NCI-H1436 (cell line): ENCODE measurements at places on chromosomes 7 and 10.

DNA sequence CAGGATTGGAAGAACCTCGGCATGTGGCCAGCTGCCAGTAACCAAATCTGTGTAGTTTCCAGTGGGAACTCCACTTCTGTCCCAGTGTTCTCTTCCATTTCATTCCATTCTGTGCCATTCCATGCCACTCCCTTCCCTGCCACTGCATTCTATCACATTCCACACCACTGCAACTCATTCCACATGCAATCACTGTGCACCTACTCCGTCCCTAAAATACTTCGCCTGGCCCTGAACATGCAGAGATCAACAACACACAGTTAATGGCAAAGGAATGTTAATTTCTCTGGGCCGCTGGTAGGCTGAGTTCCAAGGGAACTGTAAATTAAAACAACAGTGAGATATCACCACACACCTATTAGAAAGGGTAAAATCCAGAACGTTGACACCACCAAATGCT is 64.8 kb downstream of the AKR1B1 start:
- DNase-seq = no peak

DNA sequence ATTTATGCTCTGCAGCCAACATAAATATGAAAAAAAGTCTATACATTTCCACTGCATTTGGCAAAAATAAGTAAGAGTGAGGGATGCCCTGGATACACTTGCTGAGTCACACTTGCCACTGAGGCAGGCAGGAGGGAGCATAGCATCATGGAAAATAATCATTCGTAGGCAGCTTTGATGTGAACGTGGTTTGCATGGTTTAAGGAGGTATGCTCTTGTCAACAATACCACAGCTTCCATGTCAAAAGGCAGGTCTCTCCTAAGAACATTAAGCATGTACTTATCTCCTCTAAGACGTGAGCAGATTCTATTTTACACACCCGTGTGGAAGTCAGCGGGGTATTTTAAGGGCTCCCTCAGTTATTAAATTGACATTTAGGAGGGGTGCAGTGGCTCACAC is 89.2 kb upstream of the WDR11 start:
- DNase-seq = no peak

DNA sequence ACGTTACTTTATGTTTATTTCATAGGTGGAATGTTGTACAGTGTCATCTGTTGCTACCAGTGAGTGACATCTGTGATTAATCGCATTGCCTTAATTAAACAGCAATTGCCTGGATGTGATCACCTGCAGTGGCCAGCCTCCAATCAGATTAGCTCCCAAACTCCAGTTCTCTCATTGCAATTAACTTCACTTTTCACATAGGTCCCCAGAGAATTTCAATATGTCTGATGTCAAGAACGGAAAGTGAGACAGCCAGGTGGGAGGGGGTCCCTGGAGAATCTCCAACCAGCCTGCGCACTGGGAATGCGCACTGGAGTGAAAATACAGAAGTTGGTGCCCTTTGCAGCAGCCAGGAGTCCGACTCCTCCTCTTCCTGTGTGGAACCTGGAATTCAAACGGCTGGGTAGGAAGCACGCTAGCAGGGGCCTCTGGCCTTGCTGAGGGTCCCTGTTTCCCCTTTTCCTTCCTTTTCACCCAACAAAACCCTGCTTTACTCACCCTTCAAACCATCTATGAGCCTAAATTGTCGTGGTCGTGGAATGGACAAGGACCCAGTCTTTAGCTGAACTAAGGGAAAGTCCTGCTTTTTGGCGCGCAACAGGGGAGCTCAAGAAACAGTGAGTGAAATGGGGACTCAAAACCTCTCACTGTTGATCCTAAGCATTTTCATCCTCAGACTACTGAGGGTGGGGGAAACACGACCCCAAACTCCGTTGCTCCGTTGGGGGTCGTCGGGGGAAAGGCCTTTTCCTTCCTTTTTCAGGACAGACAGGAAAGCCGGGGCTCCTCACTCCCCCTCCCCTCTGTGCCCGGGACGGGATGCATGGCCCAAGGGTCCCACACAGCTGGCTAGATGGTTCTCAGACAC is 1355.5 kb upstream of the LRRTM3 start:
- DNase-seq = peak; percentile 88

- no peak for DNase-seq
Observed at GRCh38 chr7:112494656-112495055, 13.9 kb downstream of the LSMEM1 start.

- no peak for DNase-seq
Observed at GRCh38 chr7:132383962-132384361, 192.3 kb downstream of the PLXNA4 start.

- DNase-seq = no peak
Observed at GRCh38 chr7:142412551-142413193, 154.8 kb upstream of the PRSS58 start.

- no peak for DNase-seq
Observed at GRCh38 chr10:4059471-4060138, 274.6 kb upstream of the KLF6 start.

- no peak for DNase-seq
Observed at GRCh38 chr7:93945756-93946535, 24.4 kb downstream of the GNG11 start.

- no peak for DNase-seq
Observed at GRCh38 chr7:147245274-147245673, 1128.7 kb downstream of the CNTNAP2 start.

DNA sequence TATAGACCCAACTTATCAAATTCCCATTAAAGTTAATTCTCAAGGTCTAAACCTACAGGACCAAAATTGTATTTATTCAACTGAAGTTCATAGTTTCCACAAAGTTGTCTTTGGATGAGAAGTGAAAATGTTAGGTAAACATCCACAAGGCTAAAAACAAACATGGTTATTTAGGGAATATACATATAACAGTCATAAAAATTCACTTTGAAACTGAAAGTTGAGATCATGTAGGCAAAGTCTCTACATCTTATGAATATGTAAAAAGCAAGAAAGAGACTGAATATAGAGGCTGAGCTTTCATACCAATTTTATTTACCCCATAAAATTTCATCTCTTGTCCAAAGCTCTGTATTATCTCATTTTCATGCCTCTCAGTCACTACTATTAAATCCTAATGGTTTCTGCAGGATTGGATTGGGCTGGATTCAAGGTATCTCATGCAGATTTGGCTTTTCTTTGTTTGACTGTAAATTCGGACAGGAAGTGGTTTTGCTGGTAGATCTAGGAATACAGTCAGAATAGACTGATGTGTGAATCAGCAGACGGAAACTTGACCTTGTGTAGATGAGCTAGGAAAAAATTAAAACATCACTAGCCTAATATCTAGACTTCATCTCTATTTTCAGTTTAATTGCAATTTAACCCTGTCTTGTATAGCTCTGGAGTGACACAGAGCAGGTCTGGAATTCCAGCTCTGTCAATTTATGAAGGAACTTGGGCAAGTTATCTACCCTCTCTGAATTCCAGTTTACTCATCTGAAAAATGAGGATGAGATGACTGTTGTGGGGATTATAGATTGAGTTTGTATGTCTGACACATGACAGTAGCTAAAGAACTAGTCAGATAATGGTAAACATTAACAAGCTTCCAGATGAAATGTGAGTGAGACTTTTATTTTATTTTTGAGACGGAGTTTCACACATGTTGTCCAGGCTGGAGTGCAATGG is 27.3 kb upstream of the SKAP2 start:
- no peak for DNase-seq

DNA sequence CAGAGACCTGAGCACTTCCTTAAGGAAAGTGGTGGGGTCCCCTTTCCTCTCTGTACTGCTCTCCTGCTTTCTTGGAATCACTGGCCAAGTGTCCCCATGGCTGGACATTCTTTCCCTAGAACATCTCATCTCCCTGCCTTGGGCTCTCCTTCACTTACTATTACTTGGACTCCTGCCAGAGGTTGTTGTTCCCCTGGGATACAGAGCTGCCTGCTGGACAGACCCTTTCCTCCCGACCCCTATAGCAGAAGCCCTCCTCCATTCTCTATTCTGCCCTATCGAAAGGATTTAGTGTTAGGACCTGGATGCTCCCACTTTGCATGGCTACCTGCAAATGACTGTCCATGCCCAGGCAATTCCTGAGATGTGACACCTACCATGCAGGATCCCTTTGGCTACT is 164.3 kb upstream of the PODXL start:
- DNase-seq = no peak

- no peak for DNase-seq
Observed at GRCh38 chr7:105985672-105986215, 22.7 kb downstream of the CDHR3 start.

- DNase-seq = no peak
Observed at GRCh38 chr7:29142021-29142727, 4.2 kb downstream of the CPVL start.

- DNase-seq = no peak
Observed at GRCh38 chr10:114615600-114616007, 42.5 kb downstream of the ABLIM1 start.

GRCh38 chr10:22321156-22321923 is 441 bp downstream of the BMI1 start:
- DNase-seq = peak; percentile 63

DNA sequence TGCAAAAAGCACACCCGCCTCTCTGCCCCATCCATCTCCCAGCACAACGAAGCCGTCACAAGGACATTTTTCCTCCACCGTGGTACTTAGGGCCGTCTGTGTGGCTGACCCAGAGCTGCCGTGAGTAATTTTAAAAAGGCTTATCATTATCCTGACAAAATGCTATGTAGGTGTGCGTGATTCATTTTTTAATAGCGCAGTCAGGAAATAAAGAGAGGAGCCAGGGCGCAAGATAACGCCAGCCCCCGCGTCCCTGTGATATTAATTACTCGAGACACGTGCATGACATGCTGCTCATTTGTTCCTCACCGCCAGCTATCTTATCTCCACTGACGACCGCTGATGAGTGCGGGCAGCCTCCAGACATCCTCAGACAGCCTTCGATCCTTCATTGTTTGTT is 332.7 kb upstream of the PFKP start:
- DNase-seq = no peak

- no peak for DNase-seq
Observed at GRCh38 chr10:27410153-27410552, 94.0 kb upstream of the RAB18 start.

GRCh38 chr10:72375585-72375984 is 20.9 kb upstream of the DNAJB12 start:
- DNase-seq = no peak

DNA sequence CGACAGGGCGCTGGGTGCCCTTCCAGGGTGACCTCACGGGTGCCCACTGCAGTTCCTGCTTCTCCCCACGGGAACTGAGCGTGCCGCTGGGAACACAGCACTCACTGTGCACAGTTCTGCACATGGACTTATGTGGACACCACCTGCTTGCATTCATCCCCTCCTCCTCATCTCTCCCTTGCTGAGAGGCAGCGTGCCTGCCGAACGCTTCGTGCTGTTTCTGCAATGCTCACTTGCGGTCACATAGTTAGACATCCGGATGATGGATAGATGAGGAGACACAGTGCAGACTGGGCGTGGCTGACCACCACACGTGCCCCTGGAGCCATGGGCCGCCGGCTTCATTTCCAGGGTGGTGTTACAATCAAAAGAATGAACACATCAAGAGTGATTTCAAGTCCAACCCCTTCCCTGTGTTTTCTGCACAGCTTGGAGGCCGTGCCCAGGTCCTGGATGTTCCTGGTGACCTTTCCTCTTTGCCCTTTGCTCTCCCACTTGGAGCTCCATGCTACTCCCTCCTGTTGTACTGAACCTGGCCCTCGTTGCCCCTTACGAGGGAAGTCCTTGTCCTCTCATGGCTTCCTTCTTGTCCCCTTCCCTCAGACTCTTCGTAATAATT is 119.4 kb downstream of the VIPR2 start:
- no peak for DNase-seq

- no peak for DNase-seq
Observed at GRCh38 chr10:117666166-117666565, 123.6 kb downstream of the EMX2 start.

DNA sequence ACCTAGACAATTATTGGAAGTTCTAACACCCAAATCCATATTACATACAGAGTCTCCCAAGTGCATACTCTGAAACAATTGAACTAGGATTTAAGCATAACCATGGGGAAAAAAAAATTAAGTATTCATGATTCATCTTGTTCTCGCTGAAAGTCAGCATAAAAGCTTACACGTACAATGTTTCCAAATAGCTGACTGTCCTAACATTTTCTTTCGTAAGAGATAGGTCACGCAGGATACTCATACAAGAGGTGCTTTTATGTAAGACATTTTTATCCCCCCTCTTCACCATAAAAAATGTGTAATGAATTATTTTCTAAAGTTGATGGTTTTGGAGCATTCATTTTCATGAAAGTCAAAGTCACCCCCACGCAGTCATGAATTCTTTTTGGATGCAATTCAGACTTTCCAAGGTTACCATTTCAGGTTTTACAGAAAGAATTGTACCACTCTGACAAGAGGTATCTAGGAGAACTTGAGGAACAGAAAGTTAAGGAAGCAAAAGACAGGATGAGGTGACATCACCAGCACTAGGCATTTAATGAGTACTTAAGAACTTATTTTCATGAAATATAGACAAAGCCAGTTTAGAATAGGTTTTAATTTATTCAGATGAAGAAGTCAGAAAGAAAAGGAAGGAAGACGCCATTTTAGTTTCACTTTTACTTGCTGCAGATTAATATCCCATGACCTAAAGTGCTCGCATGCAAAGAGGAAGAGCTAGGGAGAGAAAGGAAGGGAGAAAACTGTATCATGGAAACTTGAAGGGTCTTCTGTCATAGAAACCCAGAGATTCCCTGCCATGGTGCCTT is 55.8 kb downstream of the TMEM26 start:
- no peak for DNase-seq

GRCh38 chr7:1400371-1400770 is 58.9 kb downstream of the MICALL2 start:
- no peak for DNase-seq

DNA sequence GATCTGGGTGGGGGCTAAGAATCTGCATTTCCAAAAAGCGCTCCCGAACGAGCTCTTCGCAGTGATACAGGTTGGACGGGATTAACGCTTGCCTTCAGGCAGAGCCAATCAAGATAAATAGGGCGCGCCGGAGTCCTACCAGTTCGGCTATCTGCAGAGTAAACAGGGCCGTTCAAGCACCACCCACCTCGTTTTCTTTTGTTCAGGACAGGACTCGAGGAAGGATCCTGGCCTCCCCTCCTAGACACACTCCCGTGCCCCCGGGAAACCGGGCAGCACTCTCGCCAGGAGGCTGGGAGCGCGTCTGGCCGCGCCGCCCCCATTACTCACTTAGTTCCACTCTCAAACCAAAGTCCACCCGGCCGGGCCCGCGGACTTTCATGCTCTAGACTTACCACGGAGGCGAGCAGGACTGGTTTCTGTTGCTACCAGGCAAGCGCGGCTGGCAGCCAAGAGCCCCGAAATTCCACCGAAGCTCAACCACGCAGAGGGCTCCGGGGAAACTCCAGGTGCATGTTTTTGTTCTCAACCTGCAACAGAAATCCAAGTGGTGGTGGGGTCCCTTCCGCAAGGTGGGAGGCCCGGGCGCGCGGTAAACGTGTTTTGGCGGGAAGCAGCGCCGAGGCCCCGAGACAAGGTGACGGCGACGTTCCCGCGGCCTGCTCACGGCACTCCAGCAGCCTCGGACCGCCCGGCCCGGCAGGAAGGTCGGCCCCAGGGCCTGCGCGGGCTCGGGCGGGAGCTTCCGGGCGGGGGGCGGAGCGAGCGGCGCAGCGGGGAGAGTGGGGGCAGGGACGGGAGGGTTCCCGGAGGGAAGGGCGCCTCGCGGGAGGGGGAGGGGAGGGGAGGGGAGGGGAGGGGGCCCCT is 12.7 kb downstream of the HNRNPF start:
- peak; percentile 82 for DNase-seq

GRCh38 chr10:77800738-77801266 is 125.8 kb downstream of the DLG5 start:
- DNase-seq = no peak
